A549 treated with AZD2906 at 1 μM for 4 hours (cell line): ENCODE measurements at places on chromosomes 11 and 22. TPM values are rescaled to one million over a fixed set of nuclear protein-coding genes. Genes with fewer than 3 reads are reported as not detected.

PPP6R3 gene
- 43.5 to 61.3 TPM (median 52.4 TPM) in 5 replicates for total RNA-seq

SAC3D1 gene
- total RNA-seq: 35.4 to 58.5 TPM (median 57.6 TPM) in 5 replicates

OR52I2 gene
- total RNA-seq: not detected in 5 replicates

CSF2RB gene
- total RNA-seq: 0.02 TPM in 1 of 5 replicates, not detected in the others

MUC5B gene
- total RNA-seq: 1.6 to 4.1 TPM (median 2.2 TPM) in 5 replicates

A4GALT gene
- 20.3 to 28.0 TPM (median 27.2 TPM) in 5 replicates for total RNA-seq
